ENCODE measurements at places on chromosomes 3 and 15.

GRCh38 chr15:72229076-72229946 is 1.7 kb downstream of the PKM start:
- DNase-seq = no peak

- no peak for DNase-seq
These were observed 43.9 kb downstream of the THBS1 start for GRCh38 chr15:39624806-39625205.

GRCh38 chr15:98855067-98855814 is 152.4 kb downstream of the PGPEP1L start:
- DNase-seq = no peak

DNA sequence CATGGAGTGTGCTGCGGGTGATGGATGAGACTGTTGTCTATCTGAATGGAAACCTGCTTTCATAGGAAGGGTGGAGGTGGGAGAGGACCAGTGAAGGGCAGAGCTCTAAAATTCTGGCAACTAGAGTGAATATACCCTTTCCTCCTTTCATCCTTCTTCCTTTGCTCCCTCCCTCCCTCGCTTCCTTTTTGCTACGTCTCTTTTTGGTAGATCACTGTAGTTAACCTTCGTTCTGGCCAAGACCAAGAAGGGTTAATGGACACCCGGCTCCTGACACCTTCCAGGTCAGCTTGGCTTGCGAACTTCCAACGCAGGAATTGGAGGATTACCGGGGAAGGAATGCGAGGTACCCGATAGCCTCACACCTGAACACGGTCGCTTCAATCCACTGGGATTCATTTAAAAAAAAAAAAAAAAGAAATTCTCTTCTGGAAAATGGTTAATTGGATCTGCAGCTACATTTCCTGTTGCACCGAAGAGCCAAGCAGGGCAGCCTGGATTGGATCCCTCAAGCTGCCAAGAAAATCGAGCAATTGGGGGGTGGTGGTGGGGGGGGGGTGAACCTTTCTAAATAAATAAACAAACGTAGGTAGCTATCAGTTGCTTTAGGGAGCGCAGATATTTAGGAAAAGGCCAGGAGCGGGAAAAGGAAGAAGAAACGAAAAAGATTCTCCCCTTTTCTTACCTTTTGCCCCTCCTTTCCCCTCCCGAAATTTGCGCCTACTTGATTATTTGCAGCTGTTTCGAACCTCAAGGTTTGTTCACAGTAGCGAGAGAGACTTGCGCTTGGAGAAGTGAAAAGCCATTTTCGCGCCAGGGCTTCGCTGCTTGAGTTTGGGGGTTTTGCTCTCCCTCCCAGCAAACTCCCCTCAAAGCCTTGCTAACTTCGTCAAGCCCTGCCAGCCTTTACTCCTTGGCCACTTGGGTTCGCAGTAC is 9.5 kb upstream of the NR2F2 start:
- DNase-seq = no peak

GRCh38 chr3:10770547-10770946 is 45.5 kb upstream of the SLC6A11 start:
- DNase-seq = no peak

DNA sequence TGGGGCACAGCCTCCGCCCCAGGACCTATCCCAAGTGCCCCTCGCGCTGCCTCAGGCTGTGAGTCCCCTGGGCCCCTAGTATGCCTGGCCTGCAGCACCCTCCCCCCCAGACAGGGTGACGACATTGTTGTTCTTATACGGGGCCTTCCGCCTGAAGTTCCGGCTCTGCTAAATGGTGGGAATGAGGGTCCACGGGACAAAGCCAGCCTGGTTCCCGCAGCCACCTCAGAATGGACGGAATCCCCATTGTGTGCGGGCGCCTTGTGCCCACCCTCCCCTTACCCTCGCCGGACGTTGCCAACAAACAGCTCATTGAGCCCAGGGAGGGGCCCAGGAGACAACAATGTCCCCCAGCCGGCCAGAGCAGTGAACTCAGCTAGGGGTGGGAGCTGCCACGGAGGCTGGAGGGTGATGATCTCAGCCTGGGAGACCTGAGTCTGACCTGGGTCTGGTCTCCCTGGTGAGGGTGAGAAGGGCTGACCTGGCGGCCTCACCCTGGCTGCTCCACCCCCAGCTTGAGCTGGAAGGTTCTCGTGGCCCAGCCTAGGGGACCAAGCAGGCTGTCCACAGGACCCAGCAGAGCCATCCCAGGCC is 10.2 kb upstream of the DLL4 start:
- no peak for DNase-seq

DNA sequence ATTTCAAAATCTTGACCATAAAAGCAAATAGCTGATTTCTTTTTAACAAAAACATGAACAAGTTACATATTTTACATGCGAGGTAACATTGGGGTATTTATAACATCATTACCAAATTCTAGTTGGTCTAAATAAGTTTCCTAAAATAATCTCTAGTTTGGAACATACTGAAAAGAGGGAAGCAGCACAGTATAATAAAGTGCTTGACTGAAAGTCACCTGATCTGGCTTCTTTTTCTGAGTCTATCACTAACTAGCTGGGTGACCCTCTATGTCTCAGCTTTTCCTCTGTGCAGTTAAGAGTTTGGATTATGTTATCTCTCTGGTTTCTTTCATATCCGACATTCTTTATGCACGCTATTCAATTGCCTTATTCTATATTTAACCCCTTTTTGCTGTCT is 19.8 kb upstream of the CNTN4 start:
- no peak for DNase-seq

DNA sequence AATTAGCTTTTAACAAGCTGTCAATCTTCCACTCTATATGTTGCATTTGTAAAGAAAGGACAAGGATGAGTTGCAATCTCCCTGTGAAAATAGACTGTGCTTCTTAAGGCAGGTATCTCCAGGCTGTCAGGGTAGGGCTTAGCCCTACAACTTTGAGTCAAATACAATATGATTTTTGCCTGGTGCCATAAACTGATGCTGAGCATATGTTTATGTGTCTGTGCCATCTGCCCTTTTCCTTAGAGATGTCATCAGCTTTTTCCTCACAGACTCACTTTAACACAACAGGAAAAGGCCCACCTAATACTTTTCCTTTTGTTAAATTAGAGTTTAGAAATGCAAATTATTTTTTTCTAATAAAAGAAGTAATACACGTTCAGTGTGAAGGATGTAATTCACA is 548.3 kb downstream of the NLGN1 start:
- no peak for DNase-seq

GRCh38 chr3:150180334-150180733 is 209.6 kb upstream of the PFN2 start:
- no peak for DNase-seq

DNA sequence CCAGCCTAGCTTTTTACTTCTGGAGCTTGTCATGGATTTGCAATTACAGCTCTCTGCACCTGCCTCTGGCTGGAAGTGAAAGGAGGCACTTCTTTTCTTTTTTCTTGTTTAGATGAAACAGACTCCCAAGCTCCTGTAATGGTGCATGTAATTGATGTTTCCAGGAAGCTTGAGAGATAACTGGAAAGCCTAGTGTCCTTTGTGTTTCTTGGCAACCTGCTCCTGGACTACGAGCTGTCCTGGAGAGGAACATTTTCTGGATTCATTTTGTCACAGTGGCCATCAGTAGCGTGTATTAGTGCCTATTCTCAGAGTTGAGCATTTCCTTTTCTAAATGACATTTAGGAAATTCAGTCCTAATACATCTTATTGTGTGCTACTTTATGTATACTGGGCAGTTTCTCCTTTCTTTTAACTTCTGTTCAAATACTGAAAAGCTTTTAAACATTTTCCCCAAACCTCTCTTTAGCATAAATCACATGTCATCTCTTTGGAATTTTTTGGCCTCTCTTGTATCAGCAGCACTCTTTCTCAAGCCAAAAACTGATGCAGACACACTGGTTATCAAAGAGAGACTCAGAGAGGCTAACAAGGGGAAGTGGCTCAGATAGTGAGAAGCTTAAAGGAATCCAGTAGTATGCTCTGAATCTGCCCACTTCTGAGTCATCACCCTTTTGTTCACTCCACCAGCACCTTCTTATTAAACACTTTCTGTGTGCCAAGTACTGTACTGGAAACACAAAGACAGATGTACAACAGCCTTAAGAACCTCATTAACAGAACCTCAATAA is 62.6 kb upstream of the SLC2A2 start:
- DNase-seq = no peak

DNA sequence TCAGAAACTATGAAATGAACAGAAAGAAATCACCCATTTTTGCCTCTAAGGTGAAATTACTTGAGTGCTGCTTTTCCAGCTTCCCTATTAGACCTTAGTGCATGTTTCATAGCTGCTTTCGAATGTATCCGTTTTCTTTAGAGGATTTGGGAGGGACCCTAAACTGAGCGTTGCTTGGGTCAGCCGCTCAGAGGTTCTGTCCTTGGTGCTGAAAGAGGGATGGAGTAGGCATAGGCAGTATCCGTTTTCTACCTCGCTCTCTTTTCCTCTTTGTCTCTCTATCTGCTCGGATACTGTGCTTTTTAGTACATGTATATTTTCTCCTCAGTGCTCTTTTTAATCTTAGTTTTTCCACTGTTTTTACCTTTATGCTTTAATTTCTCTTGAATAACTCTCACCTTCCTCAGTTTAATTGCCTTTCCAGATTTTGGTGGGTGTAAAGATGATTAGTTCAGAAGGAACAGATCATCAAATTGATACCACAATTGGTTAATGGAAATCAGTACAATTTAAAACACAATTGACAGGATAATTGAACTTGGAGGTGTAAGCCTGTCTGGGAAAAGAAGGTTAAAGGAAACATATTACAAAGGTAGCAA is at the start of gene DRD3:
Gene DRD3, minus strand, starts transcription at position 283 of the 599 bp plus-strand sequence. CDS start 7,060 bp downstream, outside the sequence.
- DNase-seq = no peak

DNA sequence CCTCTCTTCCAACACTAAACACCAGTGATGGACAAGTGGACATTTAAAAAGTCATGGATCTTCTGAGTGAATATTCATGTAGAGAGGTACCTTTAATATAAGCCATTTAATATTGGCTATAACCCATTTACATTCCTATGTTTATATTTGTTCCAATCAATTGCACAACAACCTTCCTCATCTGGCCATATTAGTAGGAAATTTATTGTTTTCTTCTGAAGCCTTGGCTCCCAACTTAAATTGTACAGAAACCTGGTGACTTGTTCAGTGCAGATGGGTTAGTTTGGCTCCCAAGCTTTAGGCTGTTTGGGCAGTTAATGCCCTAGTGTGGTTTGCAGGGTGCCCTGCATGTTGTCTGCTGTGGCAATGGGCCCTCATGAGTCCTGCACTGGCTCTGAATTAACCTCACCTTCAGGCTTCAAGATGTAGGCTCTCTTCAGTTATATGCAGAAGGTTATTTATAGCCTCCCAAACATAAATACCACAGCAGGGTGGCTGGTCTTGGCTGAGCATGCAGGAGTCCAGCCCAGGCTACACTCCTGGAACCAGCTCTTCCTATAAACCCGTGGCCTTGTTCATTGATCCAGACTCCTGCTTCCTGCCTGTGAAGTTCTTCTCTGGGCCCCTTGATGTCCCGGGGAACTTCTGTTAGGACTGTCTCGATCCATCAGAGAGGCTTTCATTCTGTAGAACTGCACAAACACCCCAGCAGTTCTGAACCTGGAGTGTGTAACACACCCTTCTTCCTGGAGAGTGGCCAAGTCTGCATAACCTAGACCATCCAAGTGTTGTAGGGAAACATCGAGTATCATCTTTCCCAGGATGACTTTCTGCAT is 57.0 kb downstream of the DUT start:
- DNase-seq = no peak

GRCh38 chr15:96307856-96308394 is 22.6 kb upstream of the NR2F2 start:
- DNase-seq = no peak

GRCh38 chr3:148005456-148005855 is 596.3 kb downstream of the ZIC1 start:
- DNase-seq = no peak

DNA sequence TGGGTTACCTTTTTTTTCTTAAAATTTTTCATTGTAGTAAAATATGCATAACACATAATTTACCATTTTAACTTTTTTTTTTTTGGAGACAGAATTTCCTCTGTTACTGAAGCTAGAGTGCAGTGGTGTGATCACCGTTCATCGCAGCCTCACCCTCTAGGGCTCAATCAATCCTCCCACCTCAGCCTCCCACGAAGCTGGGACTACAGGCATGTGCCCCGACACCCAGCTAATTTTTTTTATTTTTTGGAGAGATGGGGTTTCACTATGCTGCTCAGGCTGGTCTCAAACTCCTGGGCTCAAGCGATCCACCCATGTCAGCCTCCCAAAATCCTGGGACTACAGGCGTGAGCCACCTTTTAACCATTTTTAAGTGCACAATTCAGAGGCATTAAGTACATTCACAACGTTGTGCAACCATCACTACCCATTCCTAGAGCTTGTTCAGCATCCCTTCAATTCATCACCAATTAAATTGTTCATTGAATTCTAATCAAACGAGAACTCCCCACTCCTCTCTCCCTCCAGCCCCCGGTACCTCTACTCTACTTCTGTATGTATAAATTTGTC is 44.6 kb downstream of the BHLHE40 start:
- no peak for DNase-seq

DNA sequence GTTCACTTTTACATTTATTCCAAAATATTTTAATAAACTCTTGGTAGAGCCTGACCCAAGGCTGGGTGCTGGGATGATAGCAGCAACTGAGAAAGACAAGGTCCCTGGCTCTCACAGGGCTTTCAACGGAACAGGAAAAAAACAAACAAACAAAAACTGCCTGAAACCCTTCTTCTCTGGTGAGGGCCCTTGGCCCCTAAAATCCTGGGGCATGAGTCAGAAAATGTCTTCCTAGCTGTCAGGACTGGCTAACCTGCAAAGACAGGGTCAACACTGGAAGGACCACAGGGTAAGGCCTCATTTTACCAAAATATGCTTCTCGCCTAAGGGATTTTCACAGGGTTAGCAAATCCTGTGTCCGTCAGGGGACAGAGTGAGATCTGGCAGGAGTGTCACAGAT is 45.7 kb upstream of the WNT5A start:
- DNase-seq = no peak

DNA sequence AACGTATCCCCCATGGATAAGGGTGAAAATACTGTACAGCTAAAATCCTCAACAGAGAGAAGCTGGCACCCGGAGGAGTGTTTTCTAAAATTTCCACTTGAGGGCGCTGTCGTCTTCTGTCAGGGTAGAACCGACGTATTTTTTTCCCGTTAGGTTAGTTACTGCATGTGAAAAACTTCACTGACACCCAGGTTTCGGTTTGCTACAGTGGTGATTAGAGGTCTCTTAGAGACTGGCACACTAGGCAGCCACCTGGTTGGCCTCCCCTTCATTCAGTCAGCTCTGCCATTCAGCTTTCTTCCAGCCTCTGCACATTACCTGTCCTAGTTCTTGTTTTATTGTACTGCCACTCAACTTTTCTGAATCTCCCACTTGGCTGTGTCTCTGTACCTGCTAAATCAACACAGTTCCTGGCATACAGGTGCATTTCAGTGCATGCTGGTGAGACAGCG is 18.4 kb downstream of the CCK start:
- DNase-seq = no peak

GRCh38 chr3:119690043-119690656 is 12.7 kb upstream of the CFAP91 start:
- no peak for DNase-seq

All from suprapubic skin (tissue), 4 donors.